ENCODE measurements at places on chromosomes 6 and 20.
A peak's percentile ranks its signal among the peaks of the same experiment; 100 is the strongest.

GRCh38 chr6:142376800-142377496, 75.1 kb downstream of the ADGRG6 start:
- no peak for DNase-seq

DNA sequence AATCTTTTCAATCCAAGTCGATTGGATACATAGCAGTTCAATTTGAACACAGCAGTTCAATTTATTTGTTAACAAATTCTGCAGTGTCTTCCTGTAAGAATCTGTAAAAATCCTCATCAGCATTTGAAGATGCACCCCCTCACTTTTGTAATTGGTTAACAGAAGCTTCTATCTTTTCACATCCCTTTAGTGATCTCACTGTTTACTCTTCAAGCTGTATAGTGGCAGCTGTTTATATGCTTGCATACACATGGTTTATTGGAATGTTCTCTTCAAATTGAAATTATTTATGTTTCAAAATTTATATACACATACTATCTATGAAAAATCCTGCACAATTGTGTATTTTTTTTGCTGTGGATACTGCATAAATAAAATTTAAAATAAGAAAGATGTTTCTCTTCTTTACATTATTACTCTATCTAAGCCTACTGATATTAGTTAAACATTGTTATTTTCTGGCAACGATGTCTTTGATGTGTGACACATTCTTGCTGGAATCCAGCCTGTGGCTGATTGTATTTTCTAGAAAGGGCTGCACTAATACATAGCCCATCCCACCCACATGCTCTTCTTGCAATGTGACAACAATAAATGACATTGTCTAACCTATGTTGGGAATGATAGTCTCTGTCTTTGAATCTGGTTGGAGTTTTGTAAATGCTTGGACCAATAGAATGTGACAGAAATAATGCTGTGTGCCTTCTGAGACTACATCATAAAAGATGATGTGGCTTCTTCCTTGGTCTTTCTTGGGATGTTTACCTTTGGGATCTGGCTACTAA, 573.0 kb downstream of the CD109 start:
- DNase-seq, result no peak

GRCh38 chr6:142567461-142567860, 265.7 kb downstream of the ADGRG6 start:
- no peak for DNase-seq

DNA sequence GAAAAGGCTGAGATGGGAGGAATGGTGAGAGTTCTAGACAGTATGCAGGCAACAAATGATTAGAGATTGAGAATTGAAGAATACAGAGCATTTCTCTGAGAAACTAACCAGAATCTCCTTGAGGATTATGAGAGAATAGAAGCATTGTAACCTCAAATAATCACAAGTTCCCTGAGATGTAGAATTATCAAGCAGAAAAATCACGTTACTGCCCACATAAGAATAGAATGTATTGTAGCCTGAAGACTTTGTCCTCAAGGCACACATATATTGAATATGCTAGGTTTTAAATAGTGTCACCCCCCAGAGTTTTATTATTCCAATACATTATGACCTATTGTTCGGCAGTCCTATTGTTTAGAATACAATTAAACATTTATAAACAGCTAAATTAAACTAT, 57.2 kb downstream of the CNKSR3 start:
- DNase-seq, result no peak

GRCh38 chr6:94196891-94197290, 777.5 kb upstream of the EPHA7 start:
- DNase-seq, result no peak

GRCh38 chr6:144036064-144036834, 28.2 kb upstream of the PLAGL1 start:
- no peak for DNase-seq

DNA sequence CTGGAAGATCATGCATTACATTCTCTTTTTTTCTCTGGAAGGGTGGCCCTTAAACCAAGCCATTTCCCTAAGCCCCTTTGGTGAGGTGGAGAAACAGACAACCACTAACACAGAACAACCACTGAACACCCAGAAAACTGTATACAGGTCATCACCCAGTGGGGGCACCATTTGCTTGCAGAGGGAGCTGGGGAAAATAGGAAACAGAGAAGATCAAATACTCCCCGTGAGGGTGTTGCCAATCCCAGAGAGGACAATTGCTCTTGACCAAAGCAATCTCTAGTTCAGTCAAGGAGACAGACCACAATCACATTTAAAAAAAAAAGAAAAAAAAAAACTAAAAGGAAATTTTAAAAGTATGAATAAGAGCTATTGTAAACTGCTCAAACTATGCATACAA, 865 bp upstream of the DAAM2 start:
- no peak for DNase-seq

GRCh38 chr6:137095651-137096238, 51.0 kb upstream of the IL20RA start:
- DNase-seq, result no peak

DNA sequence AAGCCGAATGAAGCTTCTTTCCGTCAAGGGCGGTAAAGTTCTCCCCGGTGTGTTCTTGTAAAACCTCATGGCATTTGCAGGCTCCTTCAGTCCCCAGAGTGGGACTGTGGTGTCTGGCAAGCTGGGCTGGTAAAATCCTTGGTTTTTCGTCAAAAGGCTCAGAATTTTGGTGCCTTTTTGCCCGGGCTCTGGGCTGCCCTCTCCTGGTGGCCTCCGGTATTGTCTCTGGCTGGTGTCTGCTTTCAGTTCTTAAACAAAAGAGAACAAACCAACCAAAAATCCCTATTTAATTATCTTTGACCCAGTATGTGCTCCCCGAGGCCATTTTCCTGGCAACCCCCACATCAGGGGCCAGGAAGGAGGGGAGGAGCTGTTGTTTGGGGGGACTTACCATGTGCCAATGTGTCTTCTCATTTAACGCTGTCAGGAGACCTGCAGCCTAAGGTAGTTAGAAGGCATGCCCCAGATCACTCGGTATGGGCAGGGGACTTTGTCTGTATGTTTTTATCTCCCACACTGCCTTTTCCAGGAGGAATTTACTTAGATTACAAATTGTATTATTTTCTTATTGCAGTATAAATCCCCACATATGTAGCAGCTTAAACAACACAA, 11.1 kb downstream of the CDH4 start:
- DNase-seq, result peak; percentile 14

- DNase-seq, result no peak
These were observed 33.2 kb upstream of the TAF8 start for GRCh38 chr6:42017021-42017643.

DNA sequence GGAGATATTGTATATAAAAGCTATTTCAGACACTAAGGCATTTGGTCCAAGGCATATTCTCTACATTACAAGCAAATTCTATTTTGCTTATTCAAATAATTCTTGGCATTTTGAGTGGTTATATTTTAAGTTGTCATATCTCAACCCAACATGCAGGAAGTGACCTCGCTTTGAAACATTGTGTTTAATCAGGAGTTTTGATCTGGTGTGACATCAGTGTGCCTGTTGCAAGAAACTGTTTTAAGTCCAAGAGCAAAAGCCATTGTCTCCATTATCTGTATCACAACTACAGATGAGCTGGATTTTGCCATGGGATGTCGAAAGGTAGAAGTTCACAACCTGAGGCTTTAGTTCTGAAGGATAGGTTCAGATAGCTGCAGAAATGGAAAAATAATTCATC, 509.9 kb upstream of the ID4 start:
- DNase-seq, result no peak

DNA sequence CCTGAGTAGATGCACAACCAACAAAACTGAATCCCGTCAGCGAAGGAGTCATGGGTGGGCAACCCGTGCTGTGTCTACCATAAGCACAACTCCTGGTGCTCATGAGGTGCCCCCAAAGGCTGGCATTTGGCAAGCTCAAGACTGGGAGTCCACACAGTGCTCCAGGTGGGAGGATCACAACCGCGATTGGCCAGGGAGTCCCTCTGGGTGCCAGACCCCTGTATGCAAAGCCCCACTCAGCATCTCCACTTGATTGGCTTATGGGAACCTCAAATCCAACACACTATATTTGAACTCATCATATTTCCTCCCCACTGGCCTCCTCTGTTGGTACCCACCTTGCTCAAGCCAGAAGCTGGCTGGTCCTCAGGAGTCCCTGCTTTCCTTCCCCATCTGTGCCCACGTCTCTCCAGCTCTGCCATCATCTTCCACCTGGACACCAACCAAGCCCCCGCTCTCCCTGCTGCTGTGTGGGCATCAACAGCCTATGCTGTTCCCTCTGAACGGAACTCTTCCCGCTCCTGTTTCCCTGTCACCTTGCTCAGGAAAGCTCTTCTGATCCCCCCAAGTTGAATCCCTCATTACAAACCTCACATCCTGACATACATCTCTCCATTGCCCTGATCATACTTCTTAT, 142.3 kb upstream of the PTPN1 start:
- DNase-seq, result no peak

DNA sequence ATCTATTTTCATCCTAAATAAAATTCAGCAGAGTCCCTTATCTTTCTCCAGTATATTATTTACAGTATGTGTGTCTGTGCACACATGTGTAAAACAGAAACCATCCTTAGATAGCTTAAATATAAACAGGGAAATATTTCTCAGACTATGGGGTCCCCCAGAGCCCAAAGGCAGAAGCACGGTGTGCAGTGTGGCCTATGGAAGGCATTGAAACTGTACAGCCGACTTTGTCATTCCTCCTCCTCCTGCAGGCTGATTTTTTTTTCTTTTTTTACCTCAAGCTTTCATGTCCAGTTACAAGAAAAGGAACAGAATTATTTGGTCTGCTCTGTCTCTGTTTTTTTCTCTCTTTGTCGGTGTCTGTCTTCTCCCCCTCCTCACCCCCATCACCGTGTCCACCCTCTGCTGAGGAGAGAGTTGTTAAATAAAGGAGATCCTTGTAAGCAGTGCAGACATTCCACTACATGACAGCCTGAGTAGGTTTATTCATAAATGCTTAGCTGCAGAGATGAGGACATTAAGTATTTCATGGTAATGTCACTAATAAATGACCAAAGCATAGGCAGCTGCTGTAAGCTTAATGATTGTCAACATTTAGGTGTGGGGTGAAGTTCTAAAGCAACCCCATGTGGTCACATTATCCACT, 31.8 kb upstream of the SLC35D3 start:
- DNase-seq, result no peak

DNA sequence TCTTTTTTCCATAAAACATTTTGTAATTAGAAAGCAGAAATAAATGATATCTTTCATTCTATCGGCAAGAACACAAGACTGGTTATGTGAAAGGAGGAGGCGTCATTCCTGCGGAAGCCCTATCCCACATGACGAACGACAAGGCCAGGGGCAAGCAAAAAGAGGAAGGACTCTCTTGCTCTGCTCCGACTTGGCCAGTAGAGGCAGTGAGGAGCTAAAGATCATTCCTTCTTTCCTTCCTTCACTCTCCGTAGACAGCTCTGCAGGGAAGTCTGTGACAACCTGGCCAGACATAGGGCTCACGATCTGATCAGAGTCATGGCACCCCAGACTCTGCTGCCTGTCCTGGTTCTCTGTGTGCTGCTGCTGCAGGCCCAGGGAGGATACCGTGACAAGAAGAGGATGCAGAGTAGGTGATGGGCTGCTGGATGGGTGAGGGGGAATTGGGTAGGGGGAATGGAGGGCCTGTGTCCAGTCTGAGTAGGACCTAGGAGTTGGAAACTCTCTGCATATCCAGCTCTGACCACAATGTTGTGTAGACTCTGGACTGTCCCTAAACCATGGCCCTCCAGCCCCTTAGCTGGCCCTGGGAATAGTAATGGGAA, at the start of gene WFDC10A:
TSS of gene WFDC10A (plus strand) at position 244 of the 605 bp plus-strand sequence. CDS start at position 319, 75 bp downstream.
- no peak for DNase-seq

DNA sequence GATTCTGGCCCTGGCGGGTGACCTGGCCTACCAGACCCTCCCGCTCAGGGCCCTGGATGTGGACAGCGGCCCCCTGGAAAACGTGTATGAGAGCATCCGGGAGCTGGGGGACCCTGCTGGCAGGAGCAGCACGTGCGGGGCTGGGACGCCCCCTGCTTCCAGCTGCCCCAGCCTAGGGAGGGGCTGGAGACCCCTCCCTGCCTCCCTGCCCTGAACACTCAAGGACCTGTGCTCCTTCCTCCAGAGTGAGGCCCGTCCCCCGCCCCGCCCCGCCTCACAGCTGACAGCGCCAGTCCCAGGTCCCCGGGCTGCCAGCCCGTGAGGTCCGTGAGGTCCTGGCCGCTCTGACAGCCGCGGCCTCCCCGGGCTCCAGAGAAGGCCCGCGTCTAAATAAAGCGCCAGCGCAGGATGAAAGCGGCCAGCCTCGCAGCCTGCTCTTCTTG, 868 bp upstream of the SLC2A4RG start:
- no peak for DNase-seq

- DNase-seq, result no peak
These were observed 3.1 kb downstream of the NTSR1 start for GRCh38 chr20:62711703-62712101.

DNA sequence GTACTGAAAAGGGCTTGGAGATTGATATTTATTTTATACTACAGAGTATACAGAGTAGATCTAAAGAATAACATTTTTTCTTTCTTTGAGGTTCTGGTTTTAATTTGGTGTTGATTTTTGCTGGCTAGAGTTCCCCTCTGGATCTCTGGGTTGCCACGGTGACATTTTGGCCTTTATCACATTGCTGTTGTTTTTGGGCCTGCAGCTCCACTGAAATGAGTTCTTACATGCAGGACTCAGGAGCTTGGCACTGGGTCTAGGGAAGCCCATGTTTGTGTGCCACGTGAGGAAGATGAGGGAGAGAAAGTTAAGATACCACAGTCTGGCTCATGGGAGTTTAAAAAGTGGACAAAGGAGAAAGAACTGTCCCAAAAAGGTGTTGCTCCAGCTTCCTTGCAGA, 7.4 kb upstream of the TFAP2C start:
- DNase-seq, result no peak

DNA sequence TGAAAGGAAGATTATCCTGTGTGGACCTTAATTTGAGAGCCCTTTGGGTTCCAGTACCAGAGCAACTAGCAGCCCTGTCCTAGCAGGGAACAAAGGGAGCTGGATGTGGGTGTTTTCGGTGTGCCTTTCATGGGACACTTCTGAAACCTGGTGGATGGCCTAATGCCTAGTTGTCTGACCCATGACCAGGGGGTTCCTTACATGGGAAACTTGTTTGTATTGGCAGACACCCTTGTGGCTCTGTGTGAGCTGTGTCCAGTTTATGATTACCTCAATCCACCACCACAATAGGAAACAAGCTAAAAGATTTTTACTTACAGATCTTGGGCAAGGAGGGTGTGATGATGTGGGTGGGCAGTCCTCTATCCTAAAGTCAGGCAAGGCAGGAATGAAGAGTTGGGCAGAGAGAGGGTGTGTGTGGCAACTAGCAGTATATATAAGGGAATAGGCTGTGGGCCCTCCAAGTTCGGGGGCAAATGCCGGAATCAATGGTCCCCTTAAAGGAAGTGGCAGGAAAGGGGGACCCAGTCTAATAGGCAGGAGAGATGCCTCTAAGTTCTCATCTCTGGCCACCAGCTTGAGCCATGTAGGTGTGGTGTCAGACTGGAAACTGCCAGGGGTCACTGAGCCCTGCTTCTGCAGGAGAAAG, 264.6 kb downstream of the QKI start:
- DNase-seq, result no peak

GRCh38 chr6:164911873-164912580, 397.4 kb downstream of the C6orf118 start:
- DNase-seq, result no peak

DNA sequence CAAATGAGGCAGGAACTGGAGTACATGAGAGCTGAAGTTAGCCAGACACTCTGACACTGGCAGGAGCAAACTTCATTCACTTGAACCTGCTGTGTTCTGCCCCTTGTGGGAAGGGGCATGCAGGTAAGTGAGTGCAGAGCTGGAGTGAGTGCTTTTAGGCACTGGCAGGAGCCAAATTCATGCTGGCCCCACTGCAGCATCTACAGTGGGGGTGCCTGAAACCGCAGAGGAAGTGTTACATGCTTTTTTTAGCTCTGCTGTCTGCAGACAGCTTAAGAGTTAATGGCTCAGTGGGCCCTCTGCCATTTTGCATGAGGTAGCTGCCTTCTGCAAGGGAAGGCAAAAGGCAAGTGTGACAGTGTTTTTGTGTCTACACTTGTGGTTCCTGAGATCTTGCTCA, 167.9 kb upstream of the SYNCRIP start:
- no peak for DNase-seq

All from T-helper 17 cell (primary cell).